ENCODE measurements at places on chromosomes 1 and 21.

DNA sequence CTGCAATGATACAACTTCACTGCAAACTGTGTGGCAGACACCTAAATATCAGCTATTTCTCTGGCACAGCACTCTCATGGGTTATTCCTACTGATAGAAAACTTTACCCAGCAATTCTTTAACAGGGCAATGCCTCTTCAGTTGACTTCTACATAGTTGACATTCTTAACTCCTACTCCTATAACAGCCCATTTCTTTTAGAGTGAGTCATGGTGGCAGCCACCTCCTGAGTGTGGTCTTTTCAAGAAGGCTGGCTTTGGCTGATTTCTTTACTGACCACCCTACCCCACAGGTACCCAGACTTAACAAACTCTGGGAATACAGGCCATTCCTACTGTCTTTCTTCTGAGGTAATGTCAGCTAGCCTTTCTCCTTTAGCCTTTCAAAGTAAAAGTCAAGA, 805.8 kb upstream of the ADGRL2 start:
- DNase-seq: no peak

DNA sequence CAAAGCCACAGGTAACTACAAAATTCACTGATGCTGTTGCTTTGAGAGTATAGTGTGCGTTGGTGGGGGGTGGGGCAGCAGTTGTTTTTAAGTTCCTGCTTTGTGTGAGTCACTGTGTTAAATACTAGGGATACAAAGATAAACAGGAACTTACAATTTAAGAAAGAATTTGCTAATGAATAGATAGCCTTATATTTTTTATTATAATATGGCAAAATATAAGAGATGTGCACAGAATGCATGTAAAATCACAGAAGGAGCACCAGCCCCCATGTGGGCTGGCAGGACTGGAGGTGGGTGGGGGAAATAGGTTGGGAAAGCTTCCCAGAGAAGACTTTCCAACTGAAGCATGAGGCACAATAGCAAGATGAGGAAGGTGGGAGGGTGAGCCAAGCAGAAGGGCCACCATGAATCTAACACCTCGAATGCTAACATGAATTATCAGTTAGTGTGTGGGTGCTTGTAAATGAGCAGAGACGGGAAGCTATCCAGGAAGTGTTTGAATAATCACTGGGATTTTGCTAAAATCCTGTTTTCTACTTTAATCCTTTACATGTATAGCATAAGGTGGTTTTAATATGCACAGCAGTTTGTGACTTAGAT, 57.0 kb upstream of the RAVER2 start:
- DNase-seq: peak; percentile 33

- no peak for DNase-seq
Observed at GRCh38 chr1:18021242-18021641, 86.4 kb upstream of the IGSF21 start.

DNA sequence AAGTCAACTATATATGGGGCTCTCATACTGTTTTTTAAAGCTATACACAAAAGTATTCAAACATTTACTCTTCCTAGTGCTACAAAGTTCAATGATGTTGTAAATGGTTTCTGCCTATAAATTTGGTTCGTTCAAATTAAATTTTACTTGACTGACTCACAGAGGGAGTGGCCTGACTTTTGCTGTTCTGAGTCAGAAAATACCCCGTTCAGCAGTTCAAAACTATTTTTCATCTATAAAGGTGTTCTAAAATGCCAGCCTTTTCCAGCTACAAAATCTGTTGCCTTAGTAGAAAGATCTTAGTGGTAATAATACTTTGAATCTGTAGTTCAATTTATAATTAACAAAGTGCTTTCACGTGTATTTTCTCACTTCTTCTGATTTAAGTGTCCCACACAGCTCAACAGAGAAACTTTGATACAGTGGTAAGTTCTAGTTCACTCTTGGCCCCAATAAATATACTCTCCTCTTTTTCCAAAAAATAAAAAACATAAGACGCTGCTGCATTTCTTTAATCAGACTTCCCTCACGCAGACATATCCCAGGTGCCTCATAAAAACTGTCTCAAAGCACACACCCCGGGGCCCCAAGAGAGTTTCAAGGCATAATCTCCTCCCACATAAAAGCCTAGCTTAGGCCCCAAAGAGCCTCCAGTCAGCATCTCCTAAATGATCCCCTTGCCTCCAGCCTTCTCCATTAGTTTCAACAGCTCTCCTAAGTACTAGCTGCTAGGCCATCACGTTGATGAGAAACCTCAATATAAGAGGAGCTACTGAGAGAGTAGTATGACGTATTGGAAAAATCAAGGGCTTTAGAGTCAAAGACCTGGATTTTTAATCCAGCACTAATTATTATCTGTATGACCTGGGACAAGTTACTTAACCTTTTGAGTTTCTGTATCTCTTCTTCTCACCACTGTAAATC, 3.2 kb downstream of the PTP4A2 start:
- no peak for DNase-seq

DNA sequence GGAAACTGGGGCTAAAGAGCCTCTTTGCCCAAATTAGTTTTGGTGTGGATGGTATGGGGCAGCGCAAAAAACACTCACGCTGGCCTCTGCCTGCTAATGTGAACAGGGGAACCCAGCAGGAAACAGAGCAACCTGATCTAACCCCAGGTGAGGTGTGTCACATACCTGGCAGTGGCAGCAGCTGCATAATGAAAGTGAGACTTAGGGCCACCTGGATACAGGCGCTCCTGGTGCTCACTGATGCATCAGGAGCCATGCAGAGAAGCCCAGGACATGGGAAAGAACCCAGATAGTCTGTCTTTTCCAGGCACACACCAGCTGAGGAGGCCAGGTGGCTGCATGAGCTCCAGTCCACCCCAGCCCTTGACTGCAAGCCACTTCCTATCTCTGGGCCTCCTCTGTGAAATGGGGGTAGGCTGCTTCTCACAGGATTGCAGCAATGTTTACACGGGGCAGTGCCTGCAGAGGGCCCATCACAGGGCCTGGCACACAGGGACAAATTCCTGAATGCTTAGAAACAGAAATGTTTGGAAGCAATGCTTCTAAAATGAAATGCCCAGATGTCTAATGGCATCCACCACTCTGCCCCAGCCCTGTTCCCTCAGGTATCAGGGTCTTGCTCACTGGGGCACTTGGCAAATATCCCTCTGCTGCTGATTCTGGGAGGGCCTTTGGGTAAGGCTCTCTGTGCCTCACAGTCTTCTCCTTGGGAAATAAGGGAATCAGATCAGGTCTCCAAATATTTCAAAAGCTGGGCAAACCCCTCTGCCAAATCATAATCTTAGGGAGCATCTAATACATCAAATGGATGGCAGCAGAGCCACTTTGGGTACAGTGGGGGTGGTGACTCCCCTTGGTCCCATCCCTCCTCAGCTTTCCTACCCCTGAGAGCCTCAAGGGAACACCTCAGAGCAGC, 19.9 kb downstream of the DHCR24 start:
- no peak for DNase-seq

GRCh38 chr1:225435957-225436392, 8.1 kb upstream of the LBR start:
- no peak for DNase-seq

- DNase-seq: no peak
Observed at GRCh38 chr1:177427811-177428210, 257.1 kb downstream of the BRINP2 start.

- DNase-seq: no peak
Observed at GRCh38 chr1:184622136-184622823, 132.4 kb downstream of the EDEM3 start.

- DNase-seq: no peak
Observed at GRCh38 chr1:210696709-210697108, 368.0 kb downstream of the HHAT start.

DNA sequence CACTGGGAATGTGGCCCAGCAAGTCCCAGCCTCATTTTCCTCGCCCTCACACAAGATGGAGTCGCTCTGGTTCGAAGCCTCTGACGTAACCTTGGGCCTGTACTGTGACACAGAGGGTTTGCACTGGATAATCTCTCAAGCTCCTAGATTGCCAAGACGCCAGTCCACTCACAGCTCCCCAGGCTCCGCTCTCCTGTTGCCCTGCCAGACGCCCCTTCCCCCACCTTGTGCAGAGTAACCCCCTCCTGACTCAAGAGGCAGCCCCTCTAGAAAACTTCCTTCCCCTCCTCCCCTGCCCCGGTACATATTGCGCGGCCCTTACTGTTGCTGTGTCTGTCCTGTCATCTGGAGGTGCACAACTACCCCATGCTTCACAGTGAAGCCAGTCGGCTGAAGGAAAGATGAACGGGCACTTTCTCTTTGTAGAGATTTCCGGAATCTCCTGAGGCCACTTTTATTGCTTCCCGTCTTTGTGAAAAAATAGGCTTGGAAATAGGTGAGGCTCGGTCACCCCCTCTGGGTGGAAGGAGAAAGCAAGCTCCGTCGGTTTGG, 981 bp upstream of the KIAA1614 start:
- no peak for DNase-seq

DNA sequence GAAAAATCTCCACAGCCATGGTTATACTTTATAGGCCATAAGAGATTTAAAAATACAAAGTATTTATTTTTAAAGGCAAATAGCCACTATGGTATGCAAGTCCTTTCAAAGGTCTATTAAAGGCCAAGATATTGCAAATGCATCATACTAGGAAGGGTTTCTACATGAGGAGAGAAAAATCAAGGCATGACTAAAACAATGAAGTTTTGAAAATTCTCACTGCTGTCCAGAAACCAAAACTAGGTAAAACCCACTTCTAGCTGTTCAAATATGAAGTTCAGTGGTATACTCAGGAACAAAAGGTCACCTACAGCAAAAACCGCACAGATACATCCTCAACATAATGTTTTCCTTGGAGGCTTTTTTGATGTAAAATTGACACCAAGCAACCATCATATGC, 75.0 kb downstream of the EPS15 start:
- DNase-seq: no peak

- no peak for DNase-seq
Observed at GRCh38 chr1:94438692-94439276, 20.6 kb downstream of the ABCD3 start.

DNA sequence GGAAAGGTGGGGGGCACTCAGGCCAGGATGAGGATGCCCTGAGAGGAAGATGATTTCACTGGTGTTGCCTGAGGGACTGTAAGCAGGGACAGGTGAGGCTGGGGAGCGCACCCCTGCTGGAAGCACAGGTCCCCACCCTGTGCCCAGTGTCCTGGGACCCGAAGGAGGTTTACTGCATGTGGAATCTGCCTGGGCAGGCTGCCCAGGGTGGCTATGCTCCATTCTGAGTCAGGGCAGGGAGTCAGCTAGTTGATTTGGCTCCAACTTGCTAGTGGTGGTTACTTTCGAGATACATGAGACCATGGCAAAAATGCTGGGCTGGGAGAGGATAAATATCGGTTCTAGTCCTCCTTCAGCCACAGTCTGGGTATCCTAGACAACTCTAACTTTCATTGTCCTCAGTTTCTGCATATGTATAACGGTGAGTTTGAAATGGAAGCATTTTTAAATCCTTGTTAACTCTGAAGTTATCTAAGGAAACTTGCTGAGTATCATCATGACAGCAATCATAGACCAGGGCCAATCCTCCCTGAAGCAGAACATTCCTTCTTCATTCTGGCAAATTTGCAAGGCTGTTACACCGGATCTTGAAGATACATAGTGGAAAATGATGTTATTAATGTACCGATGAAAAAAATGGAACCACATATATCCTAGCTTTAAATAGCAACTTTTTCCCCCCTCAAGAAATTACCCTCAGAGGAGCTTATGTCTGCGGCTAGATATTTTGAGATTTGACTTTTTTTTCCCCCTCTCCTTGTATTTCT, 7.7 kb downstream of the TLR5 start:
- no peak for DNase-seq

- DNase-seq: no peak
Observed at GRCh38 chr1:38561725-38562124, 297.8 kb downstream of the RRAGC start.

DNA sequence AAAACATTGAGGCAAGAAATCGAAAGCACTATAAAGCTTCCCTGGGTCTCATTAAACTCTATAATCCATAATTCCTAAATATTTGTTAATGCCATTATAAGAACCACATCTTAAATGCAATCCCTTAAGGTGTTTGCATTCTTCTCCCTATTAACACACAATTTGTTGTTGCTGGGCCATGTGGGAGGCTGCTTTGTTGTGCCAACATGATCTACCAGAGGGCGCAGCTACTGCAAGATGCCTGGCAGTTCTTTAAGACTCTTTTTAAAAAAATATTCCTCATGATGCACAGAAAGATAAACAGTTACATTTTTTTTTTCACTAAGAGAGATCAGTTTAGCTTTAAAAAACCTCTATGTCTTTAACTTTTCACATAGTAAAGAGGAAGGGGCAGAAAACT, 39.0 kb upstream of the BCAS2 start:
- no peak for DNase-seq

- no peak for DNase-seq
Observed at GRCh38 chr1:174075245-174075692, 53.1 kb upstream of the RC3H1 start.

DNA sequence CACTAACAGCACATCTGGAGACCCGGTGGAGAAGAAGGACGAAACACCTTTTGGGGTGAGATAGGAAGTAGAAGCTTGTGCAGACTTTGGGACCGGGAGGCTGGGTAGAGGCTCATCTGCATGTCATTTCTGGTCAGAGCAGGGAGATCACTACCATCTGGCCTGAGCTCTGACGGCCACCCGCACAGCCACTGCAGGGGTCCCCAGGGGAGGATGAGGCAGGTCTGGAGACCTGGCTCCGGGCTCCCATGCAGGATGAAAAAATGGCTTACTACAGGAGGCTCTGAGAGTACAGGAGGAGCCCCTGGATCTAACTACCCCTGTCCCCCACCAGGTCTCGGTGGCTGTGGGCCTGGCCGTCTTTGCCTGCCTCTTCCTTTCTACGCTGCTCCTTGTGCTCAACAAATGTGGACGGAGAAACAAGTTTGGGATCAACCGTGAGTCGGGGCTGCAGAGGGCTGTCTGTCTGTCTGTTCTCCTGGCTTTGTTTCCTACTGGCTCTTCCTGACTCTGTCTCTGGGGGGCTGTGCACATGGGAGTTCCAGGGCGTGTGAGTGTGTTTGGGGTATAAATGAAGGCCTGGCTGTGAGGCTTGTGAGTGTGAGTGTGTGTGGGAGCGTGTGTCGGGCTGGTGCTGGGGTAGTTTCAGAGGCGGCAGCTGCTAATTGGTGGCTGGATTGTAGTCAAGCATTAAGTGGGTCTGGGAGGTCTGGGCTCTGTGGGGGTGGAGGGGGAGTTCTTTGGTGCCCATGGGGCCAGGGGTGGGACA, 14.1 kb downstream of the NTRK1 start:
- DNase-seq: no peak

DNA sequence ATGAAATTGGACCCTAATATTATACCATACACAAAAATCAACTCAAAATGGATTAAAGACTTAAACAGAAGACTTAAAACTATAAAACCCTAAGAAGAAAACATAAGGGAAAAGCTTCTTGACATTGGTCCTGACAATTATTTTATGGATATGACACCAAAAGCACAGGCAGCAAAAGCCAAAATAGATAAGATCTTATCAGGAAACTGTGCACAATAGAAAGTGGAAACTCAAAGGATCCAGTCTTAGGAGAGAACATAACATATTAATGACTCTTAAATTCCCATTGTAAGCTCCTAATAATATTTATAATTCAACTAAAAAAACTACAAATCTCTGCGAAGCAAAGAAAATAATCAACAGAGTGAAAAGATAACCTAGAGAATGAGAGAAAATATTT, 39.8 kb downstream of the RGS13 start:
- DNase-seq: no peak

GRCh38 chr1:173527151-173527826, 50.2 kb downstream of the PRDX6 start:
- DNase-seq: no peak
